ENCODE measurements at places on chromosomes 5 and 9.

DNA sequence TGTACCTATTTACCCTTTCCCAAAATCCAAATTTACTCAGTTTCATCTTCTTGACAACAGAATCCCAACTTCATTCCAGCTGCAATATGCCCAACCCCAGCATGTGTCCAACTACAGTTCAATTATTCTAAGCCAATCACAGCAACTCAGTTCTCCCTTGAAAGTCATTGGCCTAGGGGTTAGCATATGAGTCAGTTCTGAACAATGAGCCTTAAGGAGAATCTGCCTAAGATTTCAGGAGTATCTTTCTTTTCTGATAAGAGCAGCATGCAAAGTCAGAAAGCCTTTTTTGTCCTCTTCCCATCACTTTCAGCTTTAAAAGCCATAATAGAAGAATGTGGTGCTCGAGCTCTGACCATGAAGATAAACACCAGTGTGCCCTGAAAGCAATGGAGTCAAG lies 44.4 kb upstream of the RASGRF2 start:
- H3K27me3 ChIP-seq, result no peaks in the 10 kb centered on the region
- peaks cover 5% of the 10 kb centered on the region for H3K36me3 ChIP-seq
- H3K27ac ChIP-seq, result no peak overlapping the region

DNA sequence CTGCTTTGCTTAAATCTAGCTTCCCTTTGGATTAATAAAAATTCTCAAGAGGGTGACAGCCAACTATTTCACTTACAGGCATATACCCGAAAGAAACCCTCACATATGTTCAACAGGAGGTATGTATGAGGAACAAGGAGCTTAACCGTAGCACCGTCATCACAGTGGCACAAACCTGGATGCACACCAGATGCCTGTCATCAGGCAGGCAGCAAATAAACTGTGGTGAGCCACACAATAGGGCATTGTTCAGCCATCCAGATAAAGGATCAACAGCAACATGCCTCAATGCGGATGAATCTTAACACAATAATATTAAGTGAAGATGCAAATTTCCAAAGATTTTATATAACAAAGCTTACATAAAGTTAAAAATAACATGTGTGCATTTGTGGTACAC lies 5.5 kb upstream of the TNFSF15 start:
- H3K27me3 ChIP-seq, result peaks cover 8% of the 10 kb centered on the region
- H3K4me1 ChIP-seq, result peaks cover 18% of the 10 kb centered on the region
- peaks cover 7% of the 10 kb centered on the region for H3K36me3 ChIP-seq
- H3K4me3 ChIP-seq, result no peak overlapping the region

GRCh38 chr9:15277400-15278090 lies 29.5 kb downstream of the TTC39B start:
- no peak for DNase-seq
- H3K4me1 ChIP-seq, result peaks cover 15% of the 10 kb centered on the region
- H3K27me3 ChIP-seq, result no peaks in the 10 kb centered on the region
- H3K4me3 ChIP-seq, result no peak overlapping the region
- peaks cover 2% of the 10 kb centered on the region for H3K36me3 ChIP-seq

GRCh38 chr5:109863752-109864151 lies 174.0 kb downstream of the MAN2A1 start:
- no peak overlapping the region for H3K27ac ChIP-seq
- no peaks in the 10 kb centered on the region for H3K27me3 ChIP-seq
- H3K4me1 ChIP-seq, result peaks cover 32% of the 10 kb centered on the region

DNA sequence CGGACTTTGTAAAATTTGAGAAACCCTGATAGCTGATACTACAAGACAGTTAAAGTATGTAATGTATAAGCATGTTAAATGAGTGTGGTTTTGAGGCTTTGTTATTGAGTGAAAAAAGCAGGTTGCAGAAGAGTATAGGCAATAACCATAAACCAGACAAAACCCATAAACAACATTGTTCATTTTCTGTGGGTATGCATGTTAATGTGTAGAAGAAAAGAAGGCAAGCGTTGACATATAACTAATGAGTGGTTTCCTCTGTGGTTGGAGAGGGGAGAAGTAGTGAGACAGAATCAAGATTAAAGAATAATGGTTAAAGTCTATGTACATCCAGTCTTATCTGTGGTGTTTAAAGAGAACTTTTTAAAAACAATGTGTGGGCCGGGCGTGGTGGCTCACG lies 26.2 kb downstream of the RAD23B start:
- no peaks in the 10 kb centered on the region for H3K27me3 ChIP-seq
- peaks cover 67% of the 10 kb centered on the region for H3K4me1 ChIP-seq
- DNase-seq, result peak; percentile 22
- peaks cover 73% of the 10 kb centered on the region for H3K36me3 ChIP-seq

DNA sequence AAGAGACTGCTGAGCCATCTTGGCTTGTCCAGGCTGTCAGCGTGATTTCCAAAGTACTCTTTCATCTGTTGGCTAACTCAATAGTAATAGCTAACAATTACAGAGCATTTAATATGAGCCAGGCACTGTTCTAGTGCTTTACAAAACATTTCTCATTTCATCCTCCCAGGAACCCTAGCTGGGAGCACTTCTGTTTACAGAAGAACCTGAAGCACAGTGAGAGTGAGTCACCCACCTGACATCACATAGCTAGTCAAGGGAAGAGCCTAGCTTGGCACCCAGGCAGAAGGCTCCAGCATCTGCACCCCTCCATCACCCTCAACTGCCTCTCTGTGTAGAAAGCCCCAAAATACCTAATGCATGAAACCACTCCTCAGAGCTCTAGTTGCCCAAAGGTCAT lies 57.5 kb upstream of the IQGAP2 start:
- no peak overlapping the region for H3K4me3 ChIP-seq
- H3K27ac ChIP-seq, result no peak overlapping the region

DNA sequence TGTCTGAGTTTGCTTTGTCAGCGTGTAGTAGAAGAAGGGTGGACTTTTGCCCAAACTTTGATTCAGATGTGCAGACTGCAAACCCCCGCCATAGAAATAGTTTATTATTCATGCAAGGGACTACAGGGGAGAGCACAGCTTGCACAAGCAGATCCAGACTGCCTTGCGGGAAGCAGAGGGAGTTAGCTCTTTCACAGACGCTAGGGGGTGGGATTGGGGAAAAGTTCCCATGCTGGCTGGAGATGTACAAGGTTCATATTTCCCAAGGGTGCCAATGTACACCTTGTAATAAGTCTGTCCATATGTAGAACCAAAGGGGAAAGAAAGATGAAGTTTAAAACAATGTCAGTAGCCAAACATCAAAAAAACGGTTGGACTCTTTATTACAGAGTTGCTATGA lies 749.7 kb upstream of the COX7C start:
- no peaks in the 10 kb centered on the region for H3K27me3 ChIP-seq
- H3K36me3 ChIP-seq, result no peaks in the 10 kb centered on the region
- no peaks in the 10 kb centered on the region for H3K4me1 ChIP-seq
- H3K4me3 ChIP-seq, result no peak overlapping the region

- H3K4me3 ChIP-seq, result no peak overlapping the region
- no peaks in the 10 kb centered on the region for H3K27me3 ChIP-seq
- no peak overlapping the region for H3K27ac ChIP-seq
- peaks cover 24% of the 10 kb centered on the region for H3K4me1 ChIP-seq
- DNase-seq, result no peak
Measured at GRCh38 chr9:69744688-69745380, 15.0 kb downstream of the PTAR1 start.

DNA sequence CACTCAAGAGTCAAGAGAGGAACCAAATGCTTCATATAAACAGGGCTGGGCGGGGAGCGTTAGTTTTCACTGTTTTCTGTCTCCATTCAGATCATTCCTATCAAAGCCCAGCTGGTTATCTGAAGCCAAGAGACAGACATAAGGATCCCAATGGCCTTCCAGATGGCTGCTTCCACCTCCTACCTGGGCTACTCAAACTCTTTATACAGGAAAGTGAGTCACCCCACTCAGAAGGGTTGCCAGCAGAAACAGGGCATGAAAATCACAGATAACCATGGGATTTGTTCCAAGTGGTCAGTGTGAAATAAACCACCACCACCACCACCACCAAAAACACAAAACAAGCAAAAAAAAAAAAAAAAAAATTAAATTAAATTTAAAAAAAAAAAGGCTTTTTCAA lies 5.5 kb downstream of the PRSS3 start:
- peaks cover 17% of the 10 kb centered on the region for H3K27me3 ChIP-seq
- no peak overlapping the region for H3K4me3 ChIP-seq
- no peaks in the 10 kb centered on the region for H3K4me1 ChIP-seq
- no peak for DNase-seq

DNA sequence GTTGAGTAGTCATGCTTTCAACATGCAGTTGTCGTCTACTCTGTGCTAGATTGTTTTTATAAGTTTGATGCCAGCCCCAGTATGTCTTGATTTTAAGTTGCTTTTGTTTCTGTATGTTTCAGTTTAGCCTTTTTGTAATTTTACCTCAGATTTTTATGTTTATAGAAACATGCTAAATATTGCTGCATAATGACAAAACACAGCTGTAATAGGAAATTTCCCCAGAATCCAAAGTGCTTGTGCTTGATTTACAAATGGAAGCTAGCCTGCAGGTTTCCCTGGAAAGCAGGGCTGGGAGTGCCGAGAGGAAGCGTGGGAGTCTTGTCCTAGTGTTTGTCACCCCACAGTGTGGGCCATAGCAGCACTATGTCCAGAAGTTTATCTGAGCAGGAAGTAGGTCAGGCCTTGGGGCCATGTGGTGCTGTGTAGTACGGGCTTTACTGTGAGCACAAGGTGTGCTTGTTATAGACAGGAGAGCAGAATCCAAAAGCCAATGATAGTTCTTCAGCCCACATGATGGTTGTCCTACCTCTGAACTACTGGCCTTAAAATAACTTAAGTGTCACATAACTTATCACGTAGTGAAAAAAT lies 100.0 kb upstream of the NREP start:
- H3K4me1 ChIP-seq, result peaks cover 4% of the 10 kb centered on the region
- H3K4me3 ChIP-seq, result no peak overlapping the region
- no peak overlapping the region for H3K27ac ChIP-seq
- peaks cover 8% of the 10 kb centered on the region for H3K27me3 ChIP-seq
- DNase-seq, result no peak
- no peaks in the 10 kb centered on the region for H3K36me3 ChIP-seq

GRCh38 chr9:108057421-108058134 lies 568.0 kb upstream of the KLF4 start:
- H3K27ac ChIP-seq, result no peak overlapping the region
- H3K36me3 ChIP-seq, result no peaks in the 10 kb centered on the region
- H3K4me1 ChIP-seq, result no peaks in the 10 kb centered on the region
- DNase-seq, result no peak
- H3K4me3 ChIP-seq, result no peak overlapping the region
- H3K27me3 ChIP-seq, result no peaks in the 10 kb centered on the region

Data from activated CD4-positive, alpha-beta T cell treated with anti-CD3 and anti-CD28 coated beads, Interleukin-2, amount 10 ng/mL, durations not matched to agents 7 days and 5 days (primary cell).